ENCODE measurements at places on chromosomes 5 and 9.
A peak's percentile ranks its signal among the peaks of the same experiment; 100 is the strongest.

DNA sequence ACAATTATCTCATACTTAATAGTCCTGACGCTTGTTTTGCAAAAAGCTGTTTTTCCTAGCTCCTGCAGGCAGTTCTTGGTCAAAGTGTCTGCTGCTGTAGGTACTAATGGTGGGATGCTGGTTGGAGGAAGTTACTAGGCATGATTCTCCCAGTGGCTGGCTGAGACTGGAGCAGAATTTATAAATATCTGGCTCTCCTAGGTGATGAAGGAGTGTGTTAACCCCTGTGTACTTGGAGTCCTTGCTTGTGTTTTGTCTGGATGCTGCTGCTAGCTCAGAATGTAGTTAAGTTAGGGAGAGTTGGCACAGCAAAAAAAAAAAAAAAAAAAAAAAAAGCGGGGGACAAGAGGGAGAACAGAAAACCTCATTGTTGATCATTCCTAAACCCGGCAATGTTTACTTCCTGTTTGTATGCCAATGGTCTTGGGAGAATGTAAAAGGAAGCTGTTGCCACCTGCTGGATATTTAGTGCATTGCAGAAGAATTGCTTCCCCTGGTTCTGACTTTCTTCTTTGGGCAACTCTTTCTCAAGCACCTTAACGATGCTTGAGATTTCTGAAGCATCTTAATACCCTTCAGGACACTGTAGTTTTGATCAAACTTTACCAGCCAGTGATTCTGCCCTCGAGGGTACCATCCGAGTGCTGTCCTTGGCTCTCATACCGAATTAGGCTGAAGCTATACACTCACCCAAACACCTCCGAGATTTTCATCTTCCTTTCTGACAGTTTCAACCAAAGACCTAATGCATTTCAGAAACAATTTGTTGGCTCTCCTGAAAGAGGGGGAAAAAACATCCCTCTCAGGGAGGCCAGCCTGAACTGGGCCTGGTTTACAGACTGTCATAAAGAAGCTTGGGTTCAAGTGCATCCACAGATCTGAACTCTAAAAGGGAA lies 71.7 kb upstream of the WWC1 start:
- peak; percentile 37 for DNase-seq

DNA sequence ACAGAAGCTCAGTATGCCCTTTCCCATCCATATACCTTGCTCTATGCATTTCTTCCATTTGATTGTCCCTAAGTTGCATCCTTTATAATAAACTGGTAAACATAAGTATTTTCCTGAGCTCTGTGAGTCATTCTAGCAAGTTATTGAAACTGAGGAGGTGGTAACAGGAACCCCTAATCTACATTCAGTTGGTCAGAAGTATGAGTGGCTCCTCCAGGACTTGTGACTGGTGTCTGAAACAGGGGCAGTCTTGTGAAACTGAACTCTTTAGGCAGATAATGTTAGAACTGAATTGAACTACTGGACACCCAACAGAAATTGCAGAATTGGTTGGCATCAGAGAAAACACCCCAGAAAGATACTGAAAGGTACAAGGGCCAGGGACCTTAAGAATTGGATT lies 133.1 kb upstream of the POU5F2 start:
- DNase-seq = no peak

DNA sequence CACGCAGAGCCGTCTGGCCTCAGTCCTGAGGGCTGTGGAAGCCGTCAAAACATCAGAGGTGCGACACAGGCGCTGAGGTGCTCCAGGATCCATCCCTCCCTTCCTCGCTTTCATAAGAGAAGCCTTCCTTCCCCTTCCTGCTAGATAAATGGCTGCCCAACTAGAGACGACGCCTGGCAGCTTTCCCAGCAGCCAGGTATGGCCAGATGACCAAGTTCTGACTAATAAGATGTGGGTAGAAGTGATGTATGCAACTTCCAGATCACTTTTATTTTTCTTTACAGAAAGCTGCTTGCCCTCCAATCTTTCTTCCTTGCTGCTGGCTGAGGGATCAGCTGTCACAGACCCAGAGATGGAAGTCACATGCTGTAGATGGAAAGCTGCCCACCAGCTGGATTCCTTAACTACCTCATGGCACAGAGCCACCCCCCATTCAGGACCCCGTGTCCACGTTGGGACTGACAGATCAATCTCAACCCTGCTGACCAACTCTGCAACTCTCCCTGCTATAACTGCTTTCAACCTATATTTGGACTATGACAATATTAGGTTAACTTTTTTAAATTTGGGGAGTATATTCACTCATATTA lies 8.8 kb downstream of the MAPK9 start:
- DNase-seq = no peak

DNA sequence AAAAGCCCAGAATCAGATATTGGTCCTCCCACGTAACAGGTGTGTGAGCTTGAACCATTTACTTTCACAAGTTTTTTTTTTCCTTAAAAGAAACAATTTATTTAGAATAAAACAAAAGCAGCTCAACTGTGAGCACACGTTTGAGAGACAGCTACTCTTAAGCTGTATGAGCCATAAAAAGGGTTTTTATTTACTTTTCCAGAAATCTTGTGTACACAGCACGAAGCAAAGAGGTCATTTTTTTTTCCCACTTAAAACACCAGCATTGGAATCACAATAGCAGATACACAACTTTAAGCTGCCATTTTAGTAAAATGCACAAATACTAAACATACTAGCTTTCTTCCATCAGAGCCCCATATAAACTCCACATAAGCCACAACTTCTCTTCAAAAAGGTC lies 44.6 kb downstream of the JAKMIP2 start:
- no peak for DNase-seq

DNA sequence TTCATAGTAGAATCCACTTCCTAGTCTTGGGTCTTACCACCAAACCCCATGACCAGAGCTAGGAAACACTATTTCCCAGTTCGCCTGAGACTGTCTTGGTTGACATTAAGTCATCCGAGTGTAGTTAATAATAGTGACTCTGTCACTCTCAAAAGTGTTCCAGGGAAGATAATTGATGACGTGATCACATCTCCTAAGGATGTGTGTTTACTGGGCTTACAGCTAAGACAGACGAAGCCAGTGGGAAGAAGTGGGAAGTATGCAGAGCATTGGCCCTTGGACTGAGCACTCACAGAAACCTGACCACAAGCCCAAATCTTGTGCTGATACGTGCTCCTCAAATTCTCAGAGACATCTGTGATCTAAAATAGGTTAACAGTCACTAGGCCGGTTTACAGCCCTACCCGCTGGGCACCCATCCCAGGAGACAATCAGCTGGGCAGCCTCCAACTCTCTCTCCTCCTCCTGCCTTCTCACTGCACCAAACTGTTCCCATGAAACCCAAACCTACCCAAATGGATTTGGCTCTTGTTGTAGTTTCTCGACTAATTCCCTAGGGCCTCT lies 316.6 kb downstream of the TLE1 start:
- DNase-seq = no peak

GRCh38 chr5:138083702-138084101 lies at the start of gene WNT8A:
Gene WNT8A (plus strand): TSS chr5:138084033. CDS start chr5:138084128, 95 bp downstream.
- no peak for DNase-seq

DNA sequence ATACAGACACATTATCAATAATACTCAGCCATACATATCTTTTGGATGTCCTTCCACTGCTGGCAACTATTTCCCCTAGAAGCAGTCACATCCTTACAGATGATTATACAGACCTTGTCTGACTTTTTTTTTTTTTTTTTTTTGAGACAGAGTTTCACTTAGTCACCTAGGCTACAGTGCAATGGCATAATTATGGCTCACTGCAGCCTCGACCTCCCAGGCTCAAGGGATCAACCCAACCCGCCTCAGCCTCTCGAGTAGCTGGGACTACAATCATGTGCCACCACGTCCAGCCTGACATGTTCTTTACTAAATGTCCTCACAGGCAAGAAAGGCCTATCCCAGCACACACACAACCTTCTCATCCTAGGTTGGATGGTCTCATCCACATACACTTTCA lies 24.0 kb downstream of the NR6A1 start:
- DNase-seq = no peak

- DNase-seq = no peak
Observed at GRCh38 chr9:136642439-136642921, 20.2 kb upstream of the EGFL7 start.

GRCh38 chr5:89343666-89344065 lies 460.7 kb upstream of the MEF2C start:
- DNase-seq = no peak

- DNase-seq = no peak
Observed at GRCh38 chr5:61333321-61333953, 1.4 kb downstream of the ZSWIM6 start.

- DNase-seq = no peak
Observed at GRCh38 chr5:108762660-108763059, 15.0 kb downstream of the FER start.

GRCh38 chr5:3512361-3513095 lies 83.1 kb upstream of the IRX1 start:
- no peak for DNase-seq

DNA sequence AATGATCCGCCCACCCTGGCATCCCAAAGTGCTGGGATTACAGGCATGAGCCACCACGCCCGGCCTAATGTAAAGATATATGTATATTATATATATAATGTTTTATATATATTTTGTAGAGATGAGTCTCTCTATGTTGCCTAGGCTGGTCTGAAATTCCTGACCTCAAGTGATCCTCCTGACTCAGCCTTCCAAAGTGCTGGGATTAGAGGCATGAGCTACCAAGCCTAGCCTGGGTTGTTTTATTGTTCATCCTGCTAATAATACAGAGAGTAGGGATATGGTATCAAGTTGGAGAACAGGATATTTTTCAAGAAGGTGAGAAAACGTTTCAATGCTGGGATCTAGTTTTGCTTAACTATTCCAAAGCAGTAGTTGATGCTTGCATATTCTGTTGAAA lies 2.9 kb downstream of the SEC24A start:
- DNase-seq = no peak

GRCh38 chr9:124102363-124102762 lies 90.8 kb downstream of the LHX2 start:
- no peak for DNase-seq

DNA sequence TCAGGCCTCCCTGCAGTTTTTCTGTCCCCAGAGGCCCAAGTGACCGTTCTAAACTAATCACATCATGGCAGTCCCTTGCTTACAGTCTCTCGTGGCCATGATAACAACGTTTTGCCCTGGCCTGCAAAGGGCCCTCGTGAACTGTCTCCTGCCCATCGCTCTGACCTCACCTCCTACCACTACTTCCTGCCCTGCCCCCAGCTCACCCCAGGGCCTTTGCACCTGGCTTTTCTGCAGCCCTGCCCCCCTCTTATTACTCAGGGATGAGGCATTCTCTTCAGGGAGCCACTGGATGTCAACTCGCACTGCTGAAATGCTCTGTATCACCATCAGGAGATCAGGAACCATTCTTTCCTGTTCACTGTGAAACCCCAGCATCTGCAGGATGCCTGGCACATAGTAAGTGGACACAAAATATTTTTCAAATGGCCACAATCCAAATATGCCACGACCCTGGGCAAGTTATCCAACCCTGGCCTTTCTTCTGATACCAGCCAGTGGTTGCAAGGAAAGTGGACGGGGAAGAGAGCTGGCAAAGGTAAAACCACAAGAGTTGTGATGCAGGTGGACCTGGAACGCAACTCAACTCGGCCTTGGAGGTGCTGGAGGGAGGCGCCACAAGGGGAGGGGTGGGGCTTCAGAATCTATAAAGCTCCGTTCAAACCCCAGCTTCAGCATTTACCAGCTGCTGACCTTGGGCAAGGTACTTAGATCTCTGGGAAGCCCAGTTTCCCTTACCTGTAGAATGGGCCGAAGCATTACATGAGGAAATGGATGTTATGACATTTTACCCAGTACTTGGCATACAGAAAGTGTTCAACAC lies 1.7 kb downstream of the SNCB start:
- no peak for DNase-seq

- no peak for DNase-seq
Observed at GRCh38 chr5:59744531-59744992, 149.0 kb downstream of the PDE4D start.

GRCh38 chr5:72074251-72074650 lies 33.0 kb upstream of the MAP1B start:
- peak; percentile 27 for DNase-seq

- no peak for DNase-seq
Observed at GRCh38 chr5:128826275-128826674, 139.0 kb upstream of the SLC27A6 start.
